ENCODE measurements at places on chromosomes 13 and 19. TPM values are rescaled to one million over a fixed set of nuclear protein-coding genes. Genes with fewer than 3 reads are reported as not detected.

TEX26 gene
- not detected for total RNA-seq

DNA sequence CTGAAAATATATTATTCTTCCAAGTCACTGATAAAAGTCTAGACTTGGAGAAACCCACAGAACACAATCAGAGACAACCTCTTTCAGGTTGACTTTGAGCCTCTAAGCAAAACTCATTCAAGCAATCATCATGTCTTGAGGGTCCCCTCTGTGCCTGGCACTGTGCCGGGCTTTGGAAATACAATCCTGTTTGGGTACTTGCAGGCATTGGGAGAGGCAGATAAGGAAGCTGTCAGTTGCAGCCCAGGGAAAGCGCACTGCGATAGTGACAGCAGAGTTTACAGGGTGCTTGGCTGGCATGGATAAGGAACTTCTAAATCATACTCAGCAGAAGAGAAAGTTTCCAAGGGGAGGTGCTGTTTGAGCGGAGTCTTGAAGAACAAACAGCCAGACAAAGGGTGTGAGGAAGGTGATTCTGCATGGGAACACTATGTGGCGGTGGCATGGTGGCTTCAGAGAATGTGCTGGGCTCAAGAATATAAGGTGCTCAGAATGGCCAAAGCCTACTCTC, 9.1 kb downstream of the SERP2 start:
- H3K27me3 ChIP-seq: no peaks in the 10 kb centered on the region
- no peak overlapping the region for H3K4me3 ChIP-seq
- DNase-seq: peak; percentile 62

DNA sequence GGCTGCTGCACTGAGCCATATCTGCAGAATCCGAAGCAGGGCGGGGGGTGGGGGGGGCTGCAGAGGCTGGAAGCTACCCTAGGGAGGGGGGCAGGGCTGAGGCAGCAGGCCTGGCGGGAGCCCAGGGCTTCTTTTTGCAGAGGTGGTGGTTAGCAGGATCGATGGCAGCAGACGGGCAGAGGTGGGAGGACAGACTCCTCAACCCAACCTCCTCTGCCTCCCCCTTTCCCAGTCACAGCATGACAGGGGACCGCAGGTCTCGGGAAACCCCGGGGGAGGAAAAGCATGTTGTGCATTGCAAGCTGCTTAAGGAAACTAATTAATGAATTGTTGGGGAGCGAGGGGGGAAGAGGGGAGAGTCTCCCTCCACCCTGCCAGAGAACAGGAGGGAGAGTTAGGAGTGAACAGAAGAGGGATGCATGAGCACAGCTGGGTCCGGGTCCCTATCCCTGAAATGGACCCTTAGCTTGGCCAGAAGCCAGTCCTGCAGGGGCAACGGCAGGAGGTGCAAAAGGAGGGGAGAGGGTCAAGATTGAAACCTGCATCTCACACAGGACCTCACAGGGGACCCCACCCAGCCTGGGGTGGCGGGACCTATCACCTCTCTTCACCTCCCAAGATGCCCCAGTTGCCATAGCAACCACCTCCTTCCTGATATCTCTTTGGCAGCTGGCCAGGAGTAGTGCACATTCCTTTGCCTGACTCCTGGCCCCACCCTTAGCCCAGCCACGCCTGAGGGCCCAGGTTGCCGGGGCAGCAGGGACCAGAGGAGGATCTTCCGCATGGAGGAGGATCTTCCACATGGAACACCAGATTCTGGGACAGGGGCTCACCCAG, 1.8 kb downstream of the FXYD7 start:
- H3K4me3 ChIP-seq: no peak overlapping the region
- no peaks in the 10 kb centered on the region for H3K4me1 ChIP-seq
- no peak overlapping the region for H3K27ac ChIP-seq
- peaks cover 53% of the 10 kb centered on the region for H3K27me3 ChIP-seq

DNA sequence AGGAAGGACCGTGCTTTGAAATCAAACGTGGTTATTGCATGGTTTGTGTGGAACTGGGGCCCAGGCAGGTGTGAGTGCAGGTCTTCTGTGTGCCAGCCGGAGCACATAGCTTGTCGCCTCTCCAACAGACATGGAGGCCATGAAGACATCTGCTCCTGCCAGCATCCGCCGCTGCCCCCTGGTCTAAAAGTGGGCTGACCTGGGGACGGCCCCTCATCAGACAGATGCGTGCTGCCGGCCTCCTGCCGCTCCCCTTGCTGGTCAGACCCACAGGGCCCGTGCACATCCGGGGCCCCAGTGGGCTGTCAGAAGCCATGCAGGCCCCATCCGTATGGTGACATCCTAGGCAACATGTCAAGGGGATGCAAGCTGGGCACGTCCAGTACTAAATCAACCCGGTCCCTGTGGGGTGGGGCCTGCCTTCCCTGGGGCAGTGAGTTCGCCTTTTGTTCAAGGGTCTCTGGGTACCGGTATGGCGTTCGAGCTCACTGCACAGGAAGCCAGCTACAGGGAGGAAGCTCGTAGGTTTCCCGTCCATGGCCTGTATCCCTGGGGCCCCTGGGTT, 88.0 kb upstream of the MCF2L start:
- H3K27me3 ChIP-seq: no peaks in the 10 kb centered on the region
- H3K36me3 ChIP-seq: peaks cover 56% of the 10 kb centered on the region
- peaks cover 6% of the 10 kb centered on the region for H3K4me1 ChIP-seq
- H3K4me3 ChIP-seq: no peak overlapping the region

DNA sequence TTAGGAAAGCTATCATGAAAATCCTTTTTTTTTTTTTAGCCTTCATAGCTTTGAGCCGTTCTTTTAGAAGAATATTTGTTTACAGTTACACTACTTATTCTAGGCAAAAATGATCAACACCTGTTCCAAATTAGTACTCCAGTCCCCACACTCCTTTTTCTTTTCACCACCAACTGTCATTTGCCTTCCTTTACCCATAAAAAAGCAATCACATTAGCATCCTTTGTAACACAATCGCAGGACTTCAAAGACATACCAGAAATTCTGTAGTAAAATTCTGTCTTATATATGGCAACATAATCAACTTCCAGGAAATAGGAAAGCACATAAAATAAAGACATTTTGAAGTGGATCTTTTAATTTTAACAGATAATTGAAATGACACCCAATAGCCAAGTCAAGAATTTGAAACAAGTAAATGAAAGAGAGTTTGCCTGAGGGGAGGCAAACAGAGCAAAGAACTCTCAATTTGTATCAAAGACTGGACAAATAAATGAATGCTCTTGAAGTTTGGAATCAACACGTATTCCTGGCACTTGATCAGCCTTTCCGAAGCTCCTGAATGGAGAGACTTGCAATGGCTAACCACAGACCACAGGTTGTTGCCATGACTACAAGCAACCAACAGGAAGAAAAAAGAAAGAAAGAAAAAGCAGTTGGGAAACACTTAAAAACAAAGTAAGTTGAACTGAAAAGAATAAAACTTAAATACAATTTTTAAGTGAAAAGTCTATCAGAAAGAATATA, 206.8 kb downstream of the PCDH9 start:
- no peaks in the 10 kb centered on the region for H3K4me1 ChIP-seq
- H3K27ac ChIP-seq: no peak overlapping the region
- no peaks in the 10 kb centered on the region for H3K36me3 ChIP-seq
- no peaks in the 10 kb centered on the region for H3K27me3 ChIP-seq
- no peak for DNase-seq

GRCh38 chr13:100680131-100680530, 5.5 kb upstream of the TMTC4 start:
- DNase-seq: no peak
- H3K27ac ChIP-seq: no peak overlapping the region
- H3K4me1 ChIP-seq: no peaks in the 10 kb centered on the region
- no peak overlapping the region for H3K4me3 ChIP-seq
- no peaks in the 10 kb centered on the region for H3K36me3 ChIP-seq

DNA sequence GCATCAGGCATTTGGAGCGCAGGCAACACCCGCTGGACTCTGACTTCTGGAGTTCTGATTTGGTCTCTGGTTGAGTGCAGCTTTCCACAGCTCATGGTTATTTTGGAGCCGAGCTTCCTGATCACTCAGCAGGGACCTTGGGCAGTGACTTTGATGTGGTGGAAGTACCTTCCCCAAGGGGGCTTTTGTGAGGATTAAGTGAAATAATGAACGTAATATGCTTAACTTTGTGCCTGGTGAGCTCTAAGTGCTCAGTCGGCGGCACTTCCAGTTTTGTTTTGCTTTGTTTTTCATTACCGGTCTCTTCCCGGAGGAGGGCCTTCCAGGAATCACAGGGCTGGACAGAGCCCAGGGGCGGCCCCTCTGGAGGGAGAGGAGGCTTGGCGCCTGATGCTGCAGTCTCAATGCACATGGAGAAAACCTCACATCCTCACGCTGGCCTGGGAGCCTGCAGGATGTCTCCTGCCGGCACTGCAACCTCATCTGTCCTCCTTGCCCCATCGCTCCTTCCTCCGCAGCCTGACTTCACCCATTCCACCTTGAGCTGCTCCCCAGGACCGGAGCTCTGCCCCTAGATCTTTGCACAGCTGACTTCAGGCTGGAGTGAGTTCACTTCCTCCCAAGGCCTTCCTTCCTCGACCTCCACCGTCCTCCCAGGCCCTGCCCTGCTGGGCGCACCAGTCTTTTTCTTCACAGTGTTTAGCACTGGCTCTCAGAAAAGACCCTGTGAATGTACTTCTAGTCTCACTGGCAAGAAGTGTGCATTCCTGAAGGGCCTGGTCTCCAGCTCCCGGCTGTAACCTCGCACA, 1.5 kb downstream of the PLEKHF1 start:
- H3K4me1 ChIP-seq: peaks cover 4% of the 10 kb centered on the region
- H3K4me3 ChIP-seq: peak overlapping the region; percentile 76
- DNase-seq: peak; percentile 85
- no peaks in the 10 kb centered on the region for H3K36me3 ChIP-seq
- no peak overlapping the region for H3K27ac ChIP-seq

DNA sequence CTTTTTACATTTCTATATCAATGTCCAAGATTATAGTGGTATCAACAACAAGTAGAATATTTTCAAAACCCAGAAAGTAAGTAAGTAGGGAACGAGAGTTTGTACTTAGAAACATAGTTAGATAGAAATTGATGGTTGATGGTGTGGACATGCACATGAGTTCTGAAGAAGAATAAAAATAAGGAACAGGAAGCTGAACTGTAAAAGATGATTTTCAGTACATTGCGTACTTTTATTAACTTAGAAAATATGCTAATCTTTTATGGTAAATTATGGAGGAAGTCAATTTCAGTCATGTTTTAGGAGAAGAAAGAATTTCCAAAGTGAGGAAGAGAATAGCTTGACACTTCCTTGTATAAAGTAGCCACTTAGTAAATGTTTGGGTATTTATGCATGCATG, 12.3 kb upstream of the GPR18 start:
- H3K27ac ChIP-seq: no peak overlapping the region
- H3K36me3 ChIP-seq: peaks cover 15% of the 10 kb centered on the region
- no peaks in the 10 kb centered on the region for H3K27me3 ChIP-seq
- no peak for DNase-seq

GRCh38 chr19:5672708-5673459, 7.4 kb downstream of the MICOS13 start:
- H3K4me1 ChIP-seq: no peaks in the 10 kb centered on the region
- H3K36me3 ChIP-seq: peaks cover 36% of the 10 kb centered on the region
- DNase-seq: no peak
- H3K4me3 ChIP-seq: no peak overlapping the region
- no peaks in the 10 kb centered on the region for H3K27me3 ChIP-seq
- no peak overlapping the region for H3K27ac ChIP-seq

DNA sequence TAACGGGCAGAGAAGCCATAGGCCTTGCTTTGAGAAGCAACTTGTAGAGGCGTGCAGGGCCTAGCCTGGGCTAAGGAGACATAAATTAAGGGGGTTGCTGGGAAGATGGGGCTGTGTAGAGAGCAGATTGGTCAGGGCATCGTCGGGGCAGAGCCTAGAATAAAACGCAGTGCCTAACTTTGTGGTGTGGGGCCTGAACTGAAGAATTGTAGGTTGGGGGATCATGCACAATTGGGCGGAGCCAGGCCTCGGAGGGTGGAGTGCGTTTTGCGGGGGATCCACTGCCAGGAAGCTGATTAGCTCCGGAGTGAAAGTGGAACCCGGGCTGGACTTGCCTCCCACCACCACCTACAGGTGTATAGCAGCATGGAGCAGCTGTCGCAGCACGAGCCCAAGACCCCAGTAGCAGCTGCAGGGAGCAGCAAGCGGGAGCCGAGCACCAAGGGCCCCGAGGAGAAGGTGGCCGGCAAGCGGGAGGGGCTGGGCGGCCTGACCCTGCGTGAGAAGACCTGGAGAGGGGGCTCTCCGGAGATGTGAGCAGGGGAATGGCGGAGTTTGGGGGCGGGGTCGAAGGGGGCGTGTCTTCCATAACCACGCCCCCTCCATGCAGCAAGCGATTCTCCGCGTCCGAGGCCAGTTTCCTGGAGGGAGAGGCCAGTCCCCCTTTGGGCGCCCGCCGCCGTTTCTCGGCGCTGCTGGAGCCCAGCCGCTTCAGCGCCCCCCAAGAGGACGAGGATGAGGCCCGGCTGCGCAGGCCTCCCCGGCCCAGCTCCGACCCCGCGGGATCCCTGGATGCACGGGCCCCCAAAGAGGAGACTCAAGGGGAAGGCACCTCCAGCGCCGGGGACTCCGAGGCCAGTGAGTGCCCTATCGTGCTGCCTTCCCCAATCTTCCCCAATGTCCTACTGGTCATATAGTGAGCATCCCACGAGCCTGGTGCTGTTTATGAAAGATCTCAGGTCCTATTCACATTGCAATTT, 13.8 kb downstream of the DNASE2 start:
- no peaks in the 10 kb centered on the region for H3K4me1 ChIP-seq
- no peak overlapping the region for H3K27ac ChIP-seq
- H3K36me3 ChIP-seq: no peaks in the 10 kb centered on the region
- no peaks in the 10 kb centered on the region for H3K27me3 ChIP-seq
- DNase-seq: peak; percentile 97
- H3K4me3 ChIP-seq: peak overlapping the region; percentile 74

DNA sequence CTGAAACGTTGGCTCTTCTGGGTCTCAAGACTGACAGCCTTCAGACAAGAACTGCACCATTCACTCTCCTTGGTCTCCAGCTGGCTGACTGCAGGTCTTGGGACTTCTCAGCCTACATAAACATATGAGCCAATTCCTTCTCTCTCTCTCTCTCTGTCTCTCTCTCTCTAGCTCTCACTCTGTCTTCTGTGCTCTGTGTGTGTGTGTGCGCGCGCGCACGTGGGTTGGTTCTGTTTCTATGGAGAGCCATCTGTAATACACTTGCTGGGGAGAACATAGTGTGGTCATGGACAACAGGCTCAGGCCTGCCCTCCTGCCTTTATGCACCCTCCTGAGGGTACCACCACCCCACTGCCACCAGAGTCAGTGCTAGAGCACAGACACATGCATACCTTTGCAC, 13.7 kb upstream of the SERPINE3 start:
- H3K36me3 ChIP-seq: no peaks in the 10 kb centered on the region
- peaks cover 4% of the 10 kb centered on the region for H3K4me1 ChIP-seq
- no peak overlapping the region for H3K4me3 ChIP-seq
- H3K27me3 ChIP-seq: no peaks in the 10 kb centered on the region

- H3K4me1 ChIP-seq: no peaks in the 10 kb centered on the region
- H3K27ac ChIP-seq: no peak overlapping the region
- no peaks in the 10 kb centered on the region for H3K36me3 ChIP-seq
- no peaks in the 10 kb centered on the region for H3K27me3 ChIP-seq
- H3K4me3 ChIP-seq: no peak overlapping the region
- no peak for DNase-seq
Observed at GRCh38 chr13:107462501-107462900, 752.8 kb downstream of the LIG4 start.

All from endodermal cell (in vitro differentiated cells).